ENCODE measurements at places on chromosomes 1 and 21. TPM values are rescaled to one million over a fixed set of nuclear protein-coding genes. Genes with fewer than 3 reads are reported as not detected.

The OR10J5 gene
- not detected for total RNA-seq

The FNDC7 gene
- total RNA-seq = not detected

The CHAF1B gene
- 16.6 TPM for total RNA-seq

The LAPTM5 gene
- total RNA-seq = not detected

The VWA5B1 gene
- not detected for total RNA-seq

The NUDT4B gene
- total RNA-seq = 8.8 TPM

Data from SJSA1 (cell line).